ENCODE measurements at places on chromosomes 5 and 9. TPM values are rescaled to one million over a fixed set of nuclear protein-coding genes. Genes with fewer than 3 reads are reported as not detected.

DNA sequence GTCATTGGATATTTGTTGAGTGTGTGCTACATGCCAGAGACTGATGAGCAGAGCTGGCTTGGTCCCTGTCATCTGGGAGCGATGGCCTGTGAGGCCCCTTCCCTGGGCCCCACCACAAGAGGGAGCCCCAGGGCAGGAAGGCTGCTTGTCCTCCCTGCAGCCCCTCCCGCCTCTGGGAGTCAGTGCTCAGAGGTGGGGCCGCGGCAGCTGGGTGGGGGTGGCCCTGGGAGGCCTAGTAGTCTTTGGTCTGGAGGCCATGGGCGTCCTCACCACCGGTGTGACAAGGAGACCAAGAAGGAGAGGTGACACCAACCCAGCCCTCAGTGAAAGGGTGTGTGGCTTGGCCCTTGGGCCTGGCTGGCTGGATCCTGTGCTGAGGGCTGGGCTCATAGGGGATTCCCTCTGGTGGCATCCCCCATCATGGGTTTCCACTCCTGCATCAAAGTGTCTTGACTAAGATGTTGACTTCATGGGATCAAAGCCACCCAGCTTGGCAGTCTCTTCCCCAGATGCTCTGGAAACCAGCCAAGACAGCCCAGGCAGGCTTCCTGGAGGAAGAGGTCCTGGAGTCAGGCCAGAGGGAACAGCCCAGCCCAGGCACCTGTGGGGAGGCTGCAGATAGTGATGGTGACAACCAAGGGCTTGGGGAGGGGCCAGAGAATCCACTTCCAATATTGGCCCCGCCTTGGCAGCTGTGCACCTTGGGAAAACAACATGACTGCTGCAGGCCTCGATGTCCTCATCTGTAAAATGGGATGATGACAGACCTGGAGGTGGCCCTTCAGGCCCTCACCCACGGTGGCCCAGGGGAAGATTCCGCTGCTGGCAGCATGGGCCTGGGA lies 166.7 kb downstream of the GAPVD1 start:
- DNase-seq, result no peak

The F2R gene
- total RNA-seq, result 20.4 TPM

The HEMGN gene
- total RNA-seq, result 9.0 TPM

GRCh38 chr9:126615245-126615790 lies 1.6 kb downstream of the LMX1B start:
- no peak for DNase-seq

DNA sequence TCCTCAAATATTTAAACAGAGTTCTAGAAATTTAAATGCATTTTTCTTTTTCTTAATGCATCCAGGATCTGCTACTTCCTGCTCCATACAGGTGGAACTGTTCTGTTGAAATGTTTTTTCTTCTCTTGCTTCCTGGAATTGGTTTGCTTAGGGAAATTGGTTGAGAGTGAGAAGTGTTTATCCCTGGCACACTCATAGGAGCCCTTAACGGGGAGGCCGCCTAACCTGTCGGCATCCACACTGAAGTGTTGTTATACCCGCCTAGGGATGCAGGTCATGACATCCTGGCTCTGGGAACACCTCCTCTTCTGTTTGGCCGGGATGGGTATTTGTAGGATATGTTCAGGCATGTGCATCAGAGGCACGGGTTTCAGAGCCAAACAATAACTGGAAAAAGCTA lies 239.7 kb downstream of the GADD45G start:
- no peak for DNase-seq

- no peak for DNase-seq
Observed at GRCh38 chr5:88879724-88880123, 3.3 kb downstream of the MEF2C start.

DNA sequence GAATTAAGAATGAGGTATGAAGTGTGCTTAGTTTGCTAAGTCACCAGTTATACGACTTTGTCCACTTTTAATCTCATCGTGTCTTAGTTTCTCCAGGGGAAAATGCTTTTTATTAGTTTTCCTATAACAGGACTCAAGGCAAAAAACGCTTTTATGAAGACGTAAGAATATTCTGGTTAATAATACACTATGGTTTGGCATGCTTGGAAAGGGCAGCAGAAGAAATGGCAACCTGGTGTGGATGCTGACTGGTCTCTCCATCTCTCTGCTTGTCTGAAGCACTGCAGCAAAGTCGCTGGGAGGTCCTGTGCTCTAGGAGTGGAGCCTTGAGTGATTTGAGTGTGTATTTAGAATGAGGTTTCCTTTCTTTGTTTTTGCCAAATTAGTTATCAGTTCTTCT lies 78.8 kb downstream of the ZSWIM6 start:
- DNase-seq, result no peak

The PCDHAC1 gene
- not detected for total RNA-seq

The PARP8 gene
- 204 TPM for total RNA-seq

GRCh38 chr9:79123415-79123814 lies 448.4 kb upstream of the TLE4 start:
- DNase-seq, result no peak
